ENCODE measurements at places on chromosomes 2 and 18.

DNA sequence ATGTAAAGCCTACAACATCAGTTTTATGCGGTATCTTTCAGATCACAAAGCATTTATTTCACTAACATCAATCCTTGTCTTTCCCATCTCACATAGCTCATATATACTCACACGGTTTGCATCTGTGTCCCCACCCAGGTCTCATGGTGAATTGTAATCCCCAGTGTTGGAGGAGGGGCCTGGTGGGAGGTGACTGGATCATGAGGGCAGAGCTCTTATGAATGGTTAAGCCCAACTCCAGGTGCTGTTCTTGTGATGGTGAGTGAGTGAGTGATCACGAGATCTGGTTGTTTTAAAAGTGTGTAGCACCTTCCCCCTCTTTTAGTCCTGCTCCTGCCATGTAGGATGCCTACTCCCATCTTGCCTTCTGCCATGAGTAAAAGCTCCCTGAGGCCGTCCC, 42.0 kb downstream of the PARD6G start:
- DNase-seq, result no peak

- no peak for DNase-seq
Measured at GRCh38 chr2:55151733-55152433, 80.2 kb downstream of the CLHC1 start.

DNA sequence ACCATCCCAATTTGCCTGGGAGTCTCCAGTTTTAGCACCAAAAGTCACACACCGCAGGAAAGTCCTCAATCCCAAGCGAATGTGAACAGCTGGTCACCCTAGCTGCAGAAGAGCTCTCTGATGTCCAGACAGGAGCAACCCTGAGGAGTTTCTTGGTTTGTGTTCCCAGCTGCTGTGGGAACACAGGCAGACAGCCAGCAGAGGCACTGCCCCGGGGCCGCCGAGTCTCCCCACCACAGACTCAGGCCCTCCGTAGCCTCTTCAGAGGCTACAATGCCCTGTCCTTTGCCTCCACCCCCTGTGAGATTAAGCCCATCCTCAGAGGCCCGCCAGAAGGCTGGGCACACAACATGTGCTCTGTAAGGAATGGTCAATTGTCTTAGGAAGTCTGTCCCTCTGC, 111.5 kb downstream of the TTC32 start:
- no peak for DNase-seq

DNA sequence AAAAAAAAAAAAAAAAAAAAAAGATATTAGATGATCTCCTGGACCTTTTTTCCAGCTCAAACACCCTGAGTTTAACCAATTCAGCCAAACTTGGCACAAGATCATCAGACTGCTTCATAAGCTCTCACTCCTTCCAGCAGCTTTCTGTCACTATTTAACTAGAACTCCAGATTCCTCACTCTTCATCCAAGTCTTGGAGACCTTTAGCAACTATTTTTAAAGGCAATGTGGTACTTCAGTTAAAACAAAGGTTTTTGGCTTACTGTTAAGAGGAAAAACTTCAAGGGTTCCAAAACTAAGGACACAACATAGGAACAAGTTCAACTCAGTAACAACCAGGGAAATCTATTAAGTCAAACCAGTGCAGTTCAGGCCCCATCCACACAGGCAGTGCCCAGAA, 23.2 kb downstream of the LAMA1 start:
- DNase-seq, result no peak

DNA sequence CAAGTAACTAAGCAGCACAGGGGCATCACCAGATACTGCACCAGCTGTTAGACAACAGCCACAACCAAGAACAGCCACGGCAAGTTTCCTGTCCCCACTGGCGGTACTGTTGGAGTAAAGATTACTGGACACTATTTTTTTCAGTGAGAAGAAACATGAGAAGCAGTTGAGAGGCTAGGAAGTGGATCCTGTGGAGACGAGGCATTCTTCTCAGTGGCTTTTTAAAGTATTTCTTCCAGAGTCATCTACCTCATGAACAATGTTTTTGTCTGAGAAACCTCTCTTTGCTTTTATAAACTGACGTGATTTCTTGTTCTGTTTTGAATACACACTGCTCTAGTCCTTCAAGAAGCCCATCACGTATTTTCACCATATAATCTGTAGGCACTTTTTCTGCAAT, 18.8 kb downstream of the TM4SF20 start:
- no peak for DNase-seq

DNA sequence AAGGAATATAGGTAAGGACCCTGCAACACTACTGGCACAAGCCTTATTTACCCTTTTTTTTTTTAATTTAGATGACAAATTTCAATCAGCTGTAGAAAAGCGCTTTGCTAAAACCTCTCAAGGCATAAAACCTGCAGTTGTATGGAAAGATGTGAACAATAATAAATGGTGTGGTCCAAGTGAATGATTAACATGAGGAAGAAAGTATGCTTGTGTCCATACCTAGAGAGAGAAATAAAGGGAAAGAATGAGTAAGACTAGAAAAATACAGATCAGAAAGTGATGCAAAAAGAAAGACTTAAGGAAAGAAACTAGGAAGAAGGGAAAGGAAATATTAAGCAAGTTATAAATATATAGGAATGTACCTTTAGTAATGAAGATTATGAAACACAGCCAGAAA, 119.2 kb upstream of the SCN7A start:
- no peak for DNase-seq

DNA sequence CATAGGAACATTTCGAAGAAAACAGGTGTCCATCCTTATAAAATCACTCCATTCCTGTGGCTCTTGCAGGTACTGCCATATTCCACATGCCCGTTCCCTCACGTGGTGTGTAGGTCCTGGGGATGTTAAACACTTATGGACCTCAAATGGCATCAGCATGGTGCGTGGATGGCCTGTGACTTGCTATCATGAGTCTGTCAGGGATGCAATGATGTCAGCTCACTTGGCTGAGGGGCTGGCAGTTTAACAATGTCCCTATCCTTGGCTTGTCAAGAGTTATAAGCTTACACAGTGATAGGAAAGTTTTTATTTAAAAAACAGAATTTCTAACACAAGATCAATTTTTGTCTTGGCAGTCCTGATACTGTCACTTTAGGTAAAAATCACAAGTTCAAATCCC, 28.8 kb downstream of the MAIP1 start:
- DNase-seq, result no peak

GRCh38 chr2:151827564-151828142, 568 bp downstream of the ARL5A start:
- DNase-seq, result no peak

DNA sequence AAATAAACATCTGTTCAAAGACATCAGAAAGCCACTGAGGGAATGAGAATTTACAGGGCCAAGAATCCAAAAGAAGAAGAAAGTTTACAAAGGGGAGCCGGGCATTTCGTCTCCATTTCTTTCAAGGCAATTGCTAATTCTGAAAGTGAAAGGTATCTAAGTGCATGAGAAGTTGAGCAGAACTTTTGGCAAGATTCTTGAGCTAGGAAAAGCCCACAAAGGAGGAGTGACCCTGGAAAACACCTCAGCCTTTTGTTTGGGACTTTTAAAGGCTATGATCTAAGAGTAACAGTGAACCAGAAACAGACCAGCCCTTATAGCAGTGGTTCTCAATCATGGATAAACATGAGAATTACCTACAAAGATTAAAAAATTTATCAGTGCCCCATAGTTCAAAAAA, 87.4 kb downstream of the MDH1 start:
- DNase-seq, result no peak

GRCh38 chr2:72883356-72883962, 3.7 kb upstream of the SPR start:
- no peak for DNase-seq

GRCh38 chr2:181806039-181806392, 85.5 kb upstream of the ITPRID2 start:
- DNase-seq, result no peak

- DNase-seq, result no peak
Measured at GRCh38 chr18:7000484-7001096, 117.0 kb downstream of the LAMA1 start.

GRCh38 chr2:144480285-144480684, 39.6 kb downstream of the ZEB2 start:
- DNase-seq, result no peak

- no peak for DNase-seq
Measured at GRCh38 chr2:60306267-60306861, 247.1 kb downstream of the BCL11A start.

DNA sequence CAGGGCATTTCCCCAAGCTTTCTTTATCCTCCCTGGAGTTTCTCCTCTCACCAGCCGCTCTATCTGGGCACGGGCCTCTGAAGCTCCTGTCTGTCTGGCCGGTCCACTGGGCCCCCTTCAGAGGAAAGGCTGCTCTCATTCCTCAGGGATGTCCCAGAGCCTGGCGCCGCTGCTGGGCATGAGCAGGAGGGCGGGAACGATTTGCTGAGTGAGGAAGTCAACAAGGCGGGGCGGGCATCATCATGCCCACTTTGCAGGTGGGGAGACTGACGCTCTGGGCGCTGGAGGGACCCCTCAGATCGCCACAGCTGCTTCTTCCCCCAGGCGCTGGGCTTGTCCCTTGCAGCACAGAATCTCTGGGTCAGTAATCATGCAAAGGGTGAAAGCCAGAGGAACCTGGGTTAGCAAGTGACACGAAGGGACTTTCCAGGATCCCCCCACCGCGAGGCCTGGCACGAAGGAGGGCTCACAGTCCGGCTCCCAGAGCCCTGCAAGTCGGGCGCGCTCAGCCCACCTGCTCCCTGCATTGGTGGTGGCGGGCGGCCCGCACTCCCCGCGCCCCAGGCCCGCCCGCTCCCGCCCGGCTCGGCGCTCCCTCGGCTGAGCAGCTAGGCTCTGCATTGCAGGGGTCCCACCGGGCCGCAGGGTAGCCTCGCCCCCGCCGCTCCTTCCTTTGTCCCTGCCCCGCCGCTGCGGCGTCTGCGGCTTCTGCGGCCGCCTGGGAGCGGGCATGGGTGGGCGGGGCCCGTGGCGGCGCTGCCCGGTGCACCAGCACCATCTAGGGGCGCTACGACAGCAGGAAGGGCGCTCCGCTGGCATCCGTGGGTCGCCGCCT, 157.8 kb downstream of the CYRIA start:
- DNase-seq, result no peak

DNA sequence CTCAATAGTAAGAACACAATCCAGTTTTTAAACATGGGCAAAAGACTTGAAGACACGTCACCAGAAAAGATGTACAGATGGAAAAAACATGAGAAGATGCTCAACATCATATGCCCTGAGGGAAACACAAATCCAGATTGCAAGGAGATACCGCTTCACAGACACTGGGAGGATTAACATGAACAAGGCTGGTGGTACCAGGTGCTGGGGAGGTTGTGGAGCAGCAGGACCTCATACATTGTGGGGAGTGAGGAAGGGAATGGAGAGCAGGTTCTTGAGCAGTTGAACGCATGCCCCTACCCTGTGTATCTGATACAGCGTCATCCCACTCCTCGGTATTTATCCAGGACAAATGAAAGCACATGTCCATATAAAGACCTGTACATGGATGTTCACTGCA, 72.1 kb downstream of the ARHGEF4 start:
- DNase-seq, result no peak

GRCh38 chr18:11529081-11529480, 80.3 kb upstream of the SLC35G4 start:
- no peak for DNase-seq

DNA sequence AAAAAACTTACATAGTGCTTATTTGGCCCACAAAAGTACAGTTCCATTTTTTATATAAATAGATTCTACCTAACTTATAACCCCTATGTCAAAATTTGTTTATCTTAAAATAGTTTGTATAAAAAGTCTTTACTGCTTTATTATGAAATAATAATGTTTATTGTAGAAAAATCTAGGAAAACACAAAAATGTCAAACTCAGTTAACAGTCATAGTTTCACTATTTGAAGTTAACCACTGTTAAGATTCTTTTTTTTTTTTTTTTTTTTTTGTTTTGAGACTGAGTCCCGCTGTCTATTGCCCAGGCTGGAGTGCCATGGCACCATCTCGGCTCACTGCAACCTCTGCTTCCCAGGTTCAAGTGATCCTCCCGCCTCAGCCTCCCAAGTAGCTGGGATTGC, 26.5 kb upstream of the ABI2 start:
- DNase-seq, result no peak

GRCh38 chr2:232387451-232388171, 9.1 kb downstream of the ALPP start:
- no peak for DNase-seq

GRCh38 chr18:67969458-67969857, 452.9 kb upstream of the DSEL start:
- no peak for DNase-seq

GRCh38 chr2:8488001-8488738, 193.7 kb upstream of the ID2 start:
- DNase-seq, result peak; percentile 26

GRCh38 chr2:215498431-215498830, 62.6 kb upstream of the FN1 start:
- DNase-seq, result no peak

GRCh38 chr2:200913654-200914053, 24.5 kb downstream of the NIF3L1 start:
- DNase-seq, result no peak

DNA sequence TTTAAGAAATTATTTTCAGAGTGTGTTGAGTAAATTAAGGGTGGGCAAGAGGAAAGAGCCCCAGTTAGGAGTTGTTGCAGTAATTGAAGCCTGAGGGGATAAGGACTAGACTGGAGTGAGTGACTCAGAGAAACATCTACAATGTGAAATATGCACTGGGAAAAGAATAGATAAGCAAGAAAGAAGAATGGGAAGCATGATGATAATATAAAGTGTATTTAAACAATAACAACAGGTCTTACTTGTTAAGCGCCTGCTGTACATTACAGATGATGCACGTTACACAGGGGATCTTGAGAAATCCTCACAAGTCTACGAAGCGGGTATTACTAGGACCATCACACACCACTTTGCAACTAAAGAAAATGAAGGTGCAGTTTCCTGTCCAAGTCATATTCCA, 73.6 kb upstream of the STK17B start:
- DNase-seq, result no peak

- no peak for DNase-seq
Measured at GRCh38 chr2:219836647-219837177, 209.3 kb downstream of the SLC4A3 start.

DNA sequence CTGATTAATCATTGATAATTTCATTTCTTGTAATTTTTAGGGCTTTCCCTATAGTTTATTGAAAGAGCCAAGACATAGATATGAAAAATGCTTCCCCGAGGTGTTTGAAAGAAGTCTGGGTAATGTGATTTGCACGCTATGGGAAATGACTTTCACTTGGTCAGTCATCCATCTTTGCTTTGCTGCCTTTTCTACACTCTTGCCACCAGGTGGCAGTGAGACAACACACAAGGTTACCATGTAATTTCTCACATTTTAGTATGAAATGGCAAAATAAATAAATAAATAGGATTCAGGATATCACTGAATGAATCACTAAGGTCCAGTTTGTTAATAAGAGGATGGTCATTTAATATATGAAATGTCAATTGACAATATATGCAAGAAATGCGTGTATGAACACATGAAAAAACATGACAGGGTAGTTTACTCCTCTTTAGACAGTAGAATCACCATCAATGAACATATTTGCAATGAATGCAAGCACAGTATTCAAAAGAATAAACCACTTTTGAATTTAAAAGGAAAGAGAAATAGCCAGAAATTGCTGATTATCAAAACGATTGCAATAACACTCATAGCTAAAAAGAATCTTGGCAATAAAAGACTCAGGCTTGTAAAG, 52.2 kb upstream of the KCNH7 start:
- DNase-seq, result no peak

All from stimulated activated CD4-positive, alpha-beta T cell treated with anti-CD3 and anti-CD28 coated beads, Interleukin-1b, Interleukin-23, amount 100 ng/mL, for 1 hour (primary cell).